ENCODE measurements at places on chromosomes 11 and 22.

DNA sequence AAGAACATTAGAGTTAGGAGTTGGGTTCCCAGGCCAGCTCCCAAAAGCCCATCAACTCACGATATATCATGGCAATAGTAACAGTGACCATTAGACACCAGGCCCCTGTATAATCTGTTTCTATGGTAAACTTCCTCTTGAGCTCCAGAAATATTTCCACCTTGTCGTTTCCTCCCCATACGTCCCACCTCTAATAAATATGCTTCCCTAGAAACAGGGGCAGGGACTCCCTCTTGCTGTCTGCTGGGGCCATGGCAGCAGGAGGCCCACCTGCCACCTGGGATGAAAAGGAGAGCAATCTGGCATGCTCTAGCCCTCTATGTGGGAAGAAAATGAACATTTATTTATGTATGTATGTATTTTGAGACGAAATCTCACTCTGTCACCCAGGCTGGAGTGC, 32.2 kb upstream of the AMOTL1 start:
- peaks cover 5% of the 10 kb centered on the region for H3K27me3 ChIP-seq
- no peak for DNase-seq
- H3K27ac ChIP-seq, result no peak overlapping the region
- no peak overlapping the region for H3K4me3 ChIP-seq

DNA sequence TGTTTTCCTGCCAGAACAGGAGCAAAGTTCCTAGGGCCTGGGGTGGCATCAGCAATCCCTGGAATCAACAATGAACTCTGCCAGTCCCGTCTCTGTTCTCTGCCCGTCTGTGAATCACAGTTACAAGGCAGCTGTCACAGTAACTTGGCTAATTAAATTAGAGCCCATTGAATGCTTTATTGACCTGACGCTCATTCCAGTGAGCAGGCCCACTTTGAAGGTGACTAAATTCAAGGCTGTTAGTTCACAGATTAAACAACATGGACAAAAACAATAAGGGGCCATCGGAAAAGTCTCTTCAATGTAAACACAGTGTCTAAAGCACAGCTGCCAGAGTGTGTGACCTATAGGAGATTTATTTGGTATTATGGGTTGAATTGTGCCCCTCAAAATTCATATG, 17.7 kb upstream of the TMPRSS5 start:
- H3K27ac ChIP-seq, result no peak overlapping the region
- DNase-seq, result no peak
- no peaks in the 10 kb centered on the region for H3K36me3 ChIP-seq

- H3K27ac ChIP-seq, result no peak overlapping the region
- no peaks in the 10 kb centered on the region for H3K36me3 ChIP-seq
- H3K27me3 ChIP-seq, result no peaks in the 10 kb centered on the region
- H3K4me1 ChIP-seq, result no peaks in the 10 kb centered on the region
- no peak overlapping the region for H3K4me3 ChIP-seq
These were observed 47.9 kb upstream of the FLI1 start for GRCh38 chr11:128645968-128646367.

DNA sequence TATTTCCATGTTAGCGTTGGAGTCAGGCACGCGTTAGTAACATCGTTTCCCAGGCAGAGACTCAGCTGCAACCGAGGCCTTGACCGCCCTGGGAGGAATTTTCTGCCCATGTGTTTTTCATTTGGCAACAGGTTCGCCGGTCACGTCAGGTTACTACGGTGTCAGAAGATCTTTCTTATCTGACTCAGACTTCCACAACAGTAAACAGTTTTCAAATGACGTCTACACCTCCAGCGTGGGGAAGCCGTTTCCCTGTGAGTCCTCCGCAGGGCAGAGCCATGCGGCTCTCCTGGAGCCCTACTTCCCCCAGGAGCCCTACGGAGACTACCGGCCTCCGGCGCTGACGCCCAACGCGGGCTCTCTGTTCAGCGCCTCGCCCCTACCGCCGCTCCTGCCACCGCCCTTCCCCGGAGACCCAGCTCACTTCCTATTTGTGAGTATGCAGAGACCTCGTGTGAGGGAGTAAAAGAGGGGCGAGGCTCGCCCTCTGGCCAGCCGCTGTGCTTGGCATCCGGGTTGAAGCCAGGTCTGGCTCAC, 14.3 kb upstream of the POU2AF3 start:
- H3K4me3 ChIP-seq, result no peak overlapping the region
- H3K27ac ChIP-seq, result no peak overlapping the region
- DNase-seq, result no peak
- H3K27me3 ChIP-seq, result no peaks in the 10 kb centered on the region

- no peak for DNase-seq
- H3K36me3 ChIP-seq, result no peaks in the 10 kb centered on the region
- H3K4me3 ChIP-seq, result peak overlapping the region; percentile 17
These were observed 612 bp downstream of the GTSE1 start for GRCh38 chr22:46297151-46297812.

GRCh38 chr11:15412054-15412453, 297.3 kb downstream of the INSC start:
- DNase-seq, result no peak
- no peaks in the 10 kb centered on the region for H3K36me3 ChIP-seq
- H3K27ac ChIP-seq, result no peak overlapping the region
- no peak overlapping the region for H3K4me3 ChIP-seq

DNA sequence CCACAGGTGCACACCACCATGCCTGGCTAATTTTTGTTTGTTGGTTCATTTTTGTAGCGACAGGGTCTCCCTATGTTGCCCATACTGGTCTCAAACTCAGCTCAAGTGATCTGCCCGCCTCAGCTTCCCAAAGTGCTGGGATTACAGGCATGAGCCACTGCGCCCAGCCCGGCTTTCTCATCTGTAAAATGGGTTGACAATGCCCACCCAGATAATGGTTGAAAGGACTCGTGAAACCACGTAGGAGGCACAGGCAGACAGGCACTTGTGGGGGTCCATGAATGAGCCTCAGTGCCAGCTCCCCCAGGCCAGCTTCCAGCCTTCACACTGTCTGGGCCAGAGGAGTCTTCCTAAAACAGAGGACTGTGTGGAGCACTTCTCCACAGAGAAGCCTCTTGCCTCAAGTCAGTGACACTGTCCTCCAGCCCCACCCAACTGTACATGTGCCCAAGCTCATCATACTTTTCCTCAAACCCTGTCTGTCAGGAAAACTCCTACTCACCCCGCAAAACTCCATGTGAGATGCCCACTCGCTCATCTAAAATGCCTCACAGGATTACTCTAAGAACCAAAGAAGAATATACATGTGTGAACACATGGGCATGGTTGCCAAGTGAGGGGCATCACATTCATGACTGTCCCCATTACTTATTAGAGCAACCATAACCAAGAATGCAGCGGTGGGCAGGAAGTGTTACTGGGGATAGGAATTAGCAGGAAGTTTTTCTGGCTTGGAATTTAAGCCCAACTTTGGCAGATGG, 32.1 kb upstream of the WNT7B start:
- no peak for DNase-seq
- no peaks in the 10 kb centered on the region for H3K27me3 ChIP-seq
- no peak overlapping the region for H3K27ac ChIP-seq
- H3K4me3 ChIP-seq, result no peak overlapping the region

- peak; percentile 48 for DNase-seq
- H3K36me3 ChIP-seq, result no peaks in the 10 kb centered on the region
- H3K4me1 ChIP-seq, result no peaks in the 10 kb centered on the region
- no peaks in the 10 kb centered on the region for H3K27me3 ChIP-seq
- no peak overlapping the region for H3K4me3 ChIP-seq
These were observed 85.9 kb downstream of the SBF2 start for GRCh38 chr11:10208131-10208575.

DNA sequence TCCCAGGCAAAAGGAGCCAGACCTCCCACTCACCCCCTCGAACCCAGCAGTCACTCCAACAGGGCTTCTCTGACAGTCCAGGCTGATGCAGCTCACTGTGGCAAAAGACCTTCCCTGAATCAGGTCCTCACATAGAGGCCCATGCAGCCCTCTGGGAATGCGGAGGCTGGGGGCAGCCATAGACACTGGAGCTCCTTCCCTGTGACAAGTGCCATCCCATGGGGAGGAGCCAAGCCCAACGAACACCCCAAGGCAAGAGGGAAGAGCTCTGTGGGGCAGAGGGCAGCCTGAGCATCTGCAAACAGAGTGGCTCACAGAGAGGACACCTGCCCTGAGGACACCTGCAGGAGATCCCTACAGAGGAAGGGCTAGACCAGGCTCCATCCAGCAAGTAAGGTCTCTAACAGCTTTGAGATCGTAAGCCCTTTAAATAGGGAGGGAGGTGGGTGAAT, at the start of gene LINC01488:
LINC01488 (plus strand) TSS at position 271 of the 452 bp plus-strand sequence.
- H3K4me1 ChIP-seq, result no peaks in the 10 kb centered on the region
- H3K36me3 ChIP-seq, result no peaks in the 10 kb centered on the region
- no peak within 1 kb of the TSS for H3K27ac ChIP-seq
- DNase-seq, result no peak
- H3K4me3 ChIP-seq, result no peak within 1 kb of the TSS
- no peaks in the 10 kb centered on the region for H3K27me3 ChIP-seq

- no peak overlapping the region for H3K4me3 ChIP-seq
- DNase-seq, result no peak
- no peaks in the 10 kb centered on the region for H3K27me3 ChIP-seq
- H3K4me1 ChIP-seq, result no peaks in the 10 kb centered on the region
- H3K27ac ChIP-seq, result no peak overlapping the region
These were observed 202.4 kb downstream of the LARGE1 start for GRCh38 chr22:33717694-33718396.

- no peak overlapping the region for H3K4me3 ChIP-seq
- H3K27ac ChIP-seq, result no peak overlapping the region
- DNase-seq, result no peak
- no peaks in the 10 kb centered on the region for H3K27me3 ChIP-seq
These were observed 7.8 kb downstream of the IFT27 start for GRCh38 chr22:36768141-36768540.

DNA sequence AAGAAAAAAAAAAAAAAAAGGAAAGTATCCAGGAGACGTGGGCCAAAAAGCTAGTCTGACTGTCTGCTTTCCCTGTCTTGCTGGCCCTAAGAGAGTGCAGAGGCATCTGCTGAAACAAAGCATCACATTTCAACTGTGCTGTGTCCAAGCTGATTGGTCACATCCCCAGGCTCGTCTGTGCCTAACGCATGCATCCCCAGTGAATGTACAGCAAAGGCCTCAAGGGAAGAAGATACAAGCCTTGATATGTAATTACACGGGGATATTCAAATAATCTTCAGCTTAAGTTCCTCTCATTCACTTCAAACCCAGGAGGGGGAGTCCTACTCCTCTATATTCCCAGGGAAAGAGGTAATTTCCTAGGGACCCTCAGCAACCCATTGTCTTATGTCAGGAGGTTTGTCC, 5.4 kb upstream of the SORL1 start:
- H3K4me3 ChIP-seq, result no peak overlapping the region
- no peaks in the 10 kb centered on the region for H3K27me3 ChIP-seq
- no peak for DNase-seq
- H3K27ac ChIP-seq, result no peak overlapping the region
- H3K36me3 ChIP-seq, result peaks cover 6% of the 10 kb centered on the region

- no peak overlapping the region for H3K4me3 ChIP-seq
- H3K27ac ChIP-seq, result no peak overlapping the region
- no peak for DNase-seq
- H3K27me3 ChIP-seq, result no peaks in the 10 kb centered on the region
- H3K36me3 ChIP-seq, result no peaks in the 10 kb centered on the region
These were observed 14.5 kb downstream of the DGCR2 start for GRCh38 chr22:19107730-19108074.

GRCh38 chr11:1827095-1827813, 7.5 kb upstream of the SYT8 start:
- no peak for DNase-seq
- H3K27me3 ChIP-seq, result no peaks in the 10 kb centered on the region
- H3K36me3 ChIP-seq, result no peaks in the 10 kb centered on the region
- no peak overlapping the region for H3K27ac ChIP-seq

DNA sequence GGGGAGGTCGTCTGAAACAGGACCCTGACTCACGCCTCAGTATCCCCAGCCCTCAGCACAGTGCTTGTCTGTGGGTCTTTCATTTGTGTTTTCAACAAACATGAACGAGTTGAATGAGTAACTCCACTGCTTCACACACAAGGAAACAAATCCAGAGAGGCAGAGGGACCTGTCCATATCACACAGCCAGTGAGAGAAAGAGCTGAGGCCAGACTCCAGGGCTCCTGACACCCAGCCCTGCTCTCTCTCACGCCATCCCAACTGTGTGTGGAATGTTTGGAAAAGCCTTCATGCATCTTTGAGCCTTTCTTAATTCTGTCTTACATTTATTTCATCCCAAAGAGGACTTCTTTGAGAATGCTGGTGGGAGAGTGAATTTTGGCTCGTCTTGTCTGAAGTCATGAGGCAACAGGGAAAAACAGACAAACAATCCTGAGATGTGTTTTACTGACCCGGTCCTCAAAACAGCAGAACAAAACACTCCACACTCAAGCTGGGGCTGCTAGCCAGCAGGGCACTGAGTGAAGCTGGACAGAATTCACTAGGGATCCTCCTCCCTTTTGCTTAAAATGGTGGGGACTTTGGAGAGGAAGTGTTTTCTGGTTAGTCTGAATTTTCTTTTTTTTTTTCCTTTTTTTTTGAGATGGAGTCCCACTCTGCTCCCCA, 19.7 kb upstream of the ALG8 start:
- H3K36me3 ChIP-seq, result no peaks in the 10 kb centered on the region
- H3K27ac ChIP-seq, result no peak overlapping the region
- no peak overlapping the region for H3K4me3 ChIP-seq
- no peaks in the 10 kb centered on the region for H3K27me3 ChIP-seq

DNA sequence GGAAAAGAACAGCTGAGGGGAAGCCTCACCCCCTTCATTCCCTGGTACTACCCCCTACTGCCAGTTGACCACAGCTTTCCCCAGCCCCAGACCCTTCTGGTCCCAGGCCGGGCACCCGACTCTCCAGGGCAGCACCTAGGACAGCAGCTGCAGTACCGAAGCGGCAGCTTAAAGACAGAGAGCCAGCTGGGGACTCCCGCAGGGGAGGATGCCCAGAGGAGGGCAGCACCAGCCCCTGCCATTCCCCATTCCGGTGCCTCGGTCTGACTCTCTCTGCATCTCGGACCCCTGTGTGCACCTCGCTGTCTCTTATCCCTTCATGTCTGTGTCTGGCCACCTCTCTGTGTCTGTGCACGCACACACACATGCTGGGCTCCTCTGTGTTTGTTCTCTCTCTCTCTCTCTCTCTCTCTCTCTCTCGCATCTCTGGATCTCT, 9.4 kb downstream of the IGSF9B start:
- H3K36me3 ChIP-seq, result no peaks in the 10 kb centered on the region
- peaks cover 73% of the 10 kb centered on the region for H3K4me1 ChIP-seq
- peak overlapping the region; percentile 38 for H3K4me3 ChIP-seq
- H3K27me3 ChIP-seq, result no peaks in the 10 kb centered on the region

DNA sequence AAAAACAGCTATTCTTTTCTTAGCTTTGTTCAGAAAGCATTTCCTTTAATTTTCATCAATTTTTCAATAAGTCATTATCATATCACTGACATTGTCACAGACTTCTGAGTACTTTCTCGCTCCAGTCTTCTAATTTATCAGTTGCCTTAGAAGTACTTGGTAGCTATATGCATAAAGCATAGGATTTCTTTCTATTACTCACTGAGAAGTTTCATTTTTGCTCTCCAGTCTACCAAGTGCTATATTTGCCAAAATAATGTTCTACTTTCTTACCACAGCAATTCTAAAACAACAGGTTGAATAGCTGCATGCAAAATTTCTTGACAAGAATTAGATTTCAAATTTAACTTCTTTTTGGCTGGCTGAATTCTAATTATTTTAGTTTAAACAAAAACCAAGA, 116.3 kb downstream of the STK33 start:
- H3K36me3 ChIP-seq, result no peaks in the 10 kb centered on the region
- H3K27ac ChIP-seq, result no peak overlapping the region
- H3K27me3 ChIP-seq, result no peaks in the 10 kb centered on the region

Measured in CD4-positive, alpha-beta memory T cell (primary cell).